Ammon's horn (tissue), 1 donor: ENCODE measurements at places on chromosomes 3 and 15.

DNA sequence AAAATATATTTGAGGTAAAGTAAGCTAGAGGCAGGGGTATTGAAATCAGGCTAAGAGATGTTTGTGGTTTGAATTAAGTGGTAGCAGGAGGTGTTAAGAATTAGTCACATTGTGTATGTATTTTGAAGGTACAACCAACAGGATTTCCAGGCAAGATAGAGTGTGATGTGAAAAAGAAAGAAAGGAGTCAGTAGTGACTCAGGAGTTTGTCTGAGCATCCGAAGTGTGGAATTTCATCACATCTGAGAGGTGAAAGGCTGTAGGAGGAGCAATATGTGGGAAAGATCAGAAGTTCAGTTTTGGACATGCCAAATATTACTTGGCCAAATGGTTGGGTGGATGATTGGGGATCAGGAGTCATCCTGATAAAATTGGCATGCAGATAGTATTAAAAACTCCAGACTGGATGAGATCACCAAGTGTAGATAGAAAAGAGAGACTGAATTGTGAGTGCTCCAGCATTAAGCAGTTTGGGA lies 32.1 kb upstream of the EBLN2 start:
- no peak for DNase-seq

- no peak for DNase-seq
Observed at GRCh38 chr15:73607405-73607804, 25.8 kb downstream of the NPTN start.

DNA sequence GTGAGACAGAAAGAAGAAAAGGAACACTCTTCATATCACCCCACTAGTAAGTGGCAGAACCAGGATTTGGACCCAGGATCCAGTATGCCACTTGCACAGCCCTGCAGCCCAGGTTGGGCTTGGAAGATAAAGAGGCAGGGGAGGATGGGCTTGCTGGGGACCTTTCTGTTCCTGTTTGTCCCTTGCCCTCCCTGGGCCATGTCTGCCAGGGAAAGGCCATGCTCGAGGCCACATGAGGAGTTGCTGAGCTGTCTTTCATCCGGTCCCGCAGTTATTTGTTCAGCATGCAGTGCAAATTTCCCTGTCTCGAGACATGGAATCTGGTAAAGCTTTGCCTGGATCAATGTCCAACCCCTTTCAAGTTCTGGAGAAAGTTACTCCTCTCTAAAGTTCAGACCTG lies 116.0 kb upstream of the MRPS22 start:
- no peak for DNase-seq

DNA sequence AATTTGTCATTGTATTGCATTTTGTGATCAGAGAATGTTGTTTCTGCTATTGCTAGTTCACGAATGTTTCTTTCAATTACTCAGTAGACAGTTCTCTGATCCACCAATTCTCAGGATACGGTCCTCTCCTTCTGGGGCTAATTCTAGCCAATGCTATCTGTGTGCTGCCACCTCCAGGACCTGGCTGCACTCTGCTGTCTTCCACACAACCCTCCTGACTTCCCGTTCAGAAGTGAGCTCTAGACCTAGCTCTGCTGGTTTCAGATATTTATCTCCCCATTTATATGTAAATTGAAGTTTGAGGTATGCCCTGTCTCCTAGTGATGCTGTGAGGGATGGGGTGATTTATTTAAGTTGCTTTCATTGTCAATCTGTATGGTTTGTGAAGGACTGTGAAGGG lies 21.7 kb upstream of the UBL7 start:
- no peak for DNase-seq

DNA sequence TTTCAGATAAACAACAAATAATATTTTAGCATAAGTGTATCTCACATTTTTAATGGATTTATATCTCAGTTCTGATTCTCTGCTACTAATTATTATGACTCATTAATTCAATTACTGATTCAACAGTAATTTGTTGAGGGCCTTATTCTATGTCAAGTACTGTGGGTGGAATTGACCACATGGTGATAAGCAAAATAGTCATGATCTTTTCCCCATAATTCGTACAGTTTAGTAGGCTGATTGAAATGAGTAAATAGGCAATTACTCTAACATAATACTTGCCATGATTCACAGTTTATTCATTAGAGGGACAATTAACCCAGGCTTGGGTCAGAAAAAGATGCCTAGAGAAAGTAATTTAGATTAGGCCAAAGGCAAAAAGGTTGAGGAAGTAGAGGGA lies 60.9 kb upstream of the SLC4A7 start:
- no peak for DNase-seq

DNA sequence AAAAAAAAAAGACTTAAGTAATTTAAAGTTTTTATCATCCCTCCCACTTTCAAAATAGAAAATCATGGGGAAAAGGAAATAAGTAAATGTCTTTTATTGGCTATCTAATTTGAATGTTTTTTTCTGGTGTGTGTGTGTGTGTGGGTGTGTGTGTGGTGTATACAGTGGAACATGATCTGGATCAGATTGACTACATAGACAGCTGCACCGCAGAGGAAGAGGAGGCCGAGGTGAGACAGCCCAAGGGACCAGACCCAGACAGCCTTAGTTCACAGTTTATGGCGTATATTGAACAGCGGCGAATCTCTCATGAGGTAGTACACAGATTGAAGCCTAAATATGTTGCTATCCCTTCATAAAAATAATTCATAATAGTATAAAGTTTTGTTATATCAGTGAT lies 44.5 kb downstream of the LRCH3 start:
- no peak for DNase-seq
